ENCODE measurements at places on chromosomes 5 and 9.

- DNase-seq = no peak
Observed at GRCh38 chr5:93789173-93790067, 48.0 kb upstream of the POU5F2 start.

GRCh38 chr5:162407614-162408013, 340.0 kb downstream of the GABRG2 start:
- DNase-seq = no peak

- no peak for DNase-seq
Observed at GRCh38 chr5:138033386-138033808, 518 bp upstream of the FAM13B start.

GRCh38 chr9:37984672-37985611, 81.0 kb upstream of the SLC25A51 start:
- no peak for DNase-seq

- no peak for DNase-seq
Observed at GRCh38 chr5:93580063-93580926, 724 bp downstream of the NR2F1-AS1 start.

GRCh38 chr9:37212435-37212834, 92.1 kb downstream of the ZCCHC7 start:
- DNase-seq = no peak

DNA sequence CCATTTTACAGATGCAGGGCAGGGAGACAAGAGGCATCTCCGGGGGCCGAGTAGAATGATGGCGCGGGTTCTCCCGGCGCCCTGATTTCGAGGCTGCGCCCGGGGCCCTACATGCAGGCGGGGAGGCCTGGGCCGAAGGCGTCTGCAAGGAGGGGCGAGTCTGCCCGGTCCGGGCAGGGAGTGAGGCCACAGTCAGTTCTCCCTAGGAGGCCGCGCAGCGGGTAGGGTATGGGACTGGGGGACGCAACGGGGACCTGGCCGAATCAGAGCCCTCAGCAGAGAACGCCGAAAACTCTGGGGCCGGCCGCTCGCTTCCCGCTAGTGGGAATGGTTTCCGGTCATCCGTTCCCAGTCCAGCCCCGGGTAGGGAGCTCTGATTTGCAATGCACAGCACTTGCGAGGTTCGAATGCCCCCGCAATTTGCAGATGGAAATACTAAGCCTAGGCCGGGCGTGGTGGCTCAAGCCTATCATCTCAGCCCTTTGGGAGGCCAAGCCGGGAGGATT, 6.4 kb downstream of the TLX3 start:
- DNase-seq = no peak

- DNase-seq = no peak
Observed at GRCh38 chr5:120228262-120229031, 235.7 kb upstream of the PRR16 start.

GRCh38 chr5:173941758-173942401, 47.1 kb upstream of the C5orf47 start:
- no peak for DNase-seq

GRCh38 chr5:146082798-146083197, 22.6 kb downstream of the PLAC8L1 start:
- DNase-seq = no peak

DNA sequence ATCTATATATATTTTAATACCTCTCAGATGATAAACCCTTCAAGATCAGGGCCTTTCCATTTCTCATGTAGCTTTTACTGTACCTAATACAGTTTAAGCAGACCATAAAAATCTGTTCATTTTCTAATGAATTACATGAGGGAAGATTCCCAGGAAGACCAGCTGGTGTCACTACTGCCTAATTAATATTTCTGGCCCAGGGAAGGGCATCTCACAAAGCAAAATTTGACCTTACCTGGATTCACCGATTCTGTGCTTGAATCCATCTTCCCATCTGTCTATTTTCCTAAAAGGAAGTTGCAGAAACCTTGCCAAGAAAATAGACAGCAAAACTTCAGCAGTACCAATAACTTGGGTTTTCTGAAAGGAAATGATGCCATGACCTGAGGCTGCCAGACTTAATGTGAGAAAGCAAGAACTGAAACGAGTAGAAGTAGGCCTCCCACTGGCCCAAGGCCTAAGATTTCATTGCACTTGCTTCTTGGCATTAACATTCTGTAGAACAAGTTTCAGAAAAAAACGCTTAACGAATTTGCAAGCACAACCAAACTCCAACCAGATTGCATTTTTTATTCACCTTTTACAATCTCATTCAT, 83.0 kb upstream of the GLIS3 start:
- no peak for DNase-seq

- no peak for DNase-seq
Observed at GRCh38 chr5:74763504-74763903, 3.4 kb downstream of the GFM2 start.

DNA sequence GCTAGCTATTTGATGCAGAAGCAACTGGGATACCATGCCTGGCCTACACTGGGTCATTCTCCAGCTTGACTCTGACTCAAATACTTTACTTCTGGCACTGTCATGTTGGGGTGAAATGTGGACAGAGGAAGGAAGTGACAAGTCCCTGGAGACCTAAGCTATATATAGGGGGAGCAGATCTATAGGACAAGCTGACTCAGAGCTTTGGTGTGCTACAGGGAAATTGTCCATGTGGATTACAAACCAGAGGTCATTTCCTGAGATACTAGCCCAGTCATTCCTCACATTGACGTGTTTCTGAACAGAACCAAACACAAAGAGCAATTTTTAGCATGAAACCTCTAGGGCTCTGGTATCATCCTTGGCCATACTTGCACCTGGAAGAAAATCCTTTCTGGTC, 531.6 kb upstream of the CLINT1 start:
- DNase-seq = no peak

DNA sequence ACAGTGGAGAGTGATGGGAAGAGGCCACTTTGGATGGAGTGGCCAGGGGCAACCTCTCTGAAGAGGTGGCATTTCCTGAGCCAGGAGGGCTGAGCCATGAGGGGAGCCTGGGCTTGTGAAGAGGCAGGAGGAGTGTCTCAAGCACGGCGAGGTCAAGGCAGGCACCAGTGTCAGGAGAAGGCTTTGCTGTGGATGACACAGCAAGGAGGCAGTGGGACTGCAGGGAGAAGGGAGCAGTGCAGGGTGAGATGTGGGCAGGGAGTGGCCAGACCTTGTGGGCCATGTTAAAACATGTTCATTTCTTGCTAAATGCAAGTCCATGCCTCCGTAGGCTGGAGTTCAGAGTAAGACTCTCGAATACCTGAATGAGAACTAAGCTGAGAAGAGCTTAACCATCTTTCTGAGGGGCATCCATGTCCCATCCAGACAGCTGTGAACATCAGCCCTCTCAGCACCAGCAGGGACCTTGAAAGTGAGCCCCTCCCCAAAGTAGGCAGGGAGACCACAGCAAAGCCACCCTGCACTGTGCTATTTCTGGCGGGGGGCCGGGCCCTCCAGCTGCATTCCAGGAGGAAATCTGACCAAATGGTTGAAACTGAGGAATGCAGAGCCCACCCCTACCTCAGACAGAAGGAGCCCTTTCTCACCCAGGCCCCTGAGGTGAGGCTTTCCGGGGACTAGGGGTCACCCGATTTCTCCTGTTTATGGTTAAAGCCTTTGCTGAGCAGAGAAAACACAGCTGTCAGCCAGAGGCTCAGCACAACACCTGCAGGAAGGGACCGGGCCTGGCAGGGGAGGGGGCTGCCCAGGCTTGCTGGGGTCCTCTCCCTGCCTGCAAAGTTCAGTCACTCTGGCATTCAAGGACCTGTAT, 16.1 kb upstream of the ARSI start:
- DNase-seq = no peak

GRCh38 chr9:7976167-7976755, 176.7 kb upstream of the DMAC1 start:
- DNase-seq = peak; percentile 51

GRCh38 chr5:109357807-109358206, 52.0 kb downstream of the PJA2 start:
- DNase-seq = no peak

DNA sequence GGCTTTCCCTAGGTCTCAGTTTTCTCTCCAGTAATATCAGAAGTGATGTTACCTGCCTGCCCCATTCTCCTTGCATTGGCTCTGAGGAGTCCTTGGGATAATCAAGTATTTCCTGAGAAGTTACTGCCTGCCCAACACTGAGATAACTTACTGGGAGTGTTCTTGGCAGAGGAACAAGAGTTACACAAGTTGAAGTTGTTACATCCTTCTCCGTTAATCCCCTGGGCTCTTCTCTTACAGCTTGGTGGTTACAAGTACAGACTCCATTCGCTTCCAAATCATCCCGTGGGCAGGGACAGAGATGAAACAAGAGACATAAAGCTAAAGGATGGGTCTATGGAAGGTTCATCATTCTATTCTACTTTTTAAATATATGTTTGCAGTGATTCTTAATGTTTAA, 74.1 kb upstream of the SAP30L start:
- DNase-seq = no peak

DNA sequence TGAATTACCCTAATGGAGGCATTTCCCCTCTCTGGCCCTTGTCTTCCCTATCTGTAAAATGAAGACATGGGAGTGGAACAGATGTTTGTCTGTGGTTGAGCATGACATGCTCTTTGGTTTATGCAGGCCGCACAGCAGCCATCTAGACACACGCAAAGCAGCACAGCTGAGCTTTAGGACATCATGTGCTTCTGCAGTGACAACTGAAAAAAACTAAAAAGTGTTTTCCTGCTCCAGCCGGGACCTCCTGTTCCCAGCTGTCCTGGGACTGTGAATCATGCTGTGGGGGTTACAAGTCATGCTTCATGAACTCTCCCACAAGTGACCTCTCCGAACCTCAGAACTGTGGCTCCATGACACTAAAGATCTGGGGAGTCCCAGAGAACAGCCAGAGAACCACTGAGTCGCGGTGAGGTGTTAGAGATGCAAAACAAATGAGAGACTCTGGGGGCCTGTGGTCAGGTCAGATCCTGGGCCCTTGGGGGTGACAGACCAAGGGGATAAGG, 1.7 kb downstream of the SMIM3 start:
- DNase-seq = peak; percentile 47

DNA sequence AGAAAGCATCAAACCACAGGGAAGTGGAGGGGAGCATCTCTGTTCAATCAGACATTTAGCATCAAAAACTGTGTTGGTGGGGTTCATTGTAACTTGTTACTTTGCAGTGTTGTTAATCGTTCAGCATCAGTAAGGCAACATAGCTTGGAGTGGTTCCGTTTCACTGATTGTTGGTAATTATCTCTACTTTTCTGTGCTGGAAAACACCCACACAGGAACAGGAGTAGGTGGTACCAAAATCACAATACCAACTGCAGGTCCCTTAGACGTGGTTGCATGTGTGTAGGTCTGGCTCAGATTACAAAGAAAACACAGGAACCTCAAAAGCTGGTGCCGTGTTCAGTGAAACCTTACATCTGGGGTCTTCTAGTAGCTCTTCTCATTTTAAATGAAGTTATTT, 146.8 kb downstream of the RNF180 start:
- no peak for DNase-seq

- DNase-seq = no peak
Observed at GRCh38 chr5:95134326-95134725, 150.6 kb downstream of the MCTP1 start.

DNA sequence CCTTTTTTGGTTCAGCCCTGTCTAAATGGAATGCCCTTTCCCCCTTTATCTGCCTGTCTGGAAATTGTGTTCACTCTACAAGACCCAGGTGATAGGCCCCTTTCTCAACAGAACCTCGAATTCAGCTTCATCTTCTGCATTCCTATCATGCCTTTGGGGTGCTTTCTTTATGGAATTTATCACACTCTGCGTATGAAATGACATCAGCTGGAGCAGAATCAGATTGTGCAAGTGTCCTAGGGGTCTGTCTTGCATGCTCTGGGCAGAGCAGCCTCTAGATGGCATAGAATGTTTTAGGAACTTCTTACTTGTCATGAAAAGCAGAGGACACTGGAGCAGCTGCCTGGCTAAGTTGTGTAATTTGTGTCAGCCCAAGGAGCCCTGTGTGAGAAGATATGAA, 84.9 kb downstream of the ISL1 start:
- no peak for DNase-seq

DNA sequence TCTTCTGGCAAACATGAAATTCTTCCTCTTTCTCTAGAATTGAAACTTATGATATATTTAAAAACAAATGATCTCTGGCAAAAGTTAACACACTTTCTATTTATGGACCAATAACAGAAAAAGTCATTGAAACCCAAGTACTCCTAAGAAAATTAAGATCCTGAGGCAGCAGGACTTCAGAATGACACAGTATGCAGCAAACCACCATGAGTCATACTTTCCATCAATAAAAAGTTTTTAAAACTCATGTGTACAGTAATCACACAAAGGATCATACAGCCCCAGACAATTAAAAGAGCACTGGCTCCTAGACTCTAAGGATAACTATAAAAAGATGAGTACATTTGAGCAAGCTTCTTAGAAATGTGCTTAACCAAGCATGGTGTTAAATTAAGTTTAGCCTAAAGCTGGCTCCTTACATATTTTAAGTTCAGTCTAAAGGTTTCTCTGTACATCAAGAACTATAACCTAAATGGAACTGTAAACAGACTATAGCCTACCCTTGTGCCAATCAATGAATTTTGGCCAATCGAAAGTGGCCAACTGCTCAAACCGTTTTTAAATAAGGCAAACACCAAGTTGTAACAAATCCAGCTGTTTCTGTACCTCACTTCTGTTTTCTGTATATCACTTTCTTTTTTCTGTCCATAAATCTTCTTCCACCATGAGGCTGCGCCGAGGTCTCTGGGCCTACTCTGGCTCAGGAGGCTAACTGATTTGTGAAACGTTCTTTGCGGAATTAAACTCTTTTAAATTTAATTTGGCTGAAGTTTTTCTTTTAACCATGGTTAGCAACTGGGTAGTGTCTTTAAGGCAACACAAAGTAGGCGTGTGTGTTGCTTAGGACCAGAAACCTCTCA, 232.1 kb upstream of the PIK3R1 start:
- DNase-seq = no peak

DNA sequence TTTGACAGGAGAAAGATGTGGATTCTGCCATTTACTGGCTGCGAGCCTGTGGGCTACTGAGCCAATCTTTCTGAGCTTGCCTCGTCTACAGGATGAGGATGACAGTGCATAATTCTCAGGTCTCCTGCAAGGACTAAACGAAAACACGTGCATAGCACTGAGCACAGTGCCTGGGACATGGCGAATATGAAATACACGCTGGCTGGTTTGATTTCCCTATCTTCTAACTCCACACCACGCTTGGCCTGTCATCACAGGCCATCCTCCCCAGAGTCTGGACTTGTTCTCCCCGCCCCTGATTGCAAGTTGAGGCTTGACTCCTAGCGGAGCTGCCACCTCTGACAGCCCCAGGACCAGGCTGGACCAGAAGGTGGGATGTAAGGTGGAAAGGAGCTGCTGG, 37.9 kb downstream of the ARPC5L start:
- no peak for DNase-seq

GRCh38 chr9:70285246-70285645, 26.5 kb downstream of the SMC5 start:
- DNase-seq = no peak

- no peak for DNase-seq
Observed at GRCh38 chr5:169635936-169636335, 1.1 kb upstream of the DOCK2 start.

GRCh38 chr9:129597355-129598088, 23.4 kb downstream of the C9orf50 start:
- peak; percentile 19 for DNase-seq

- no peak for DNase-seq
Observed at GRCh38 chr9:87387351-87388011, 110.2 kb upstream of the DAPK1 start.
